ENCODE measurements at places on chromosomes 5 and 9.

DNA sequence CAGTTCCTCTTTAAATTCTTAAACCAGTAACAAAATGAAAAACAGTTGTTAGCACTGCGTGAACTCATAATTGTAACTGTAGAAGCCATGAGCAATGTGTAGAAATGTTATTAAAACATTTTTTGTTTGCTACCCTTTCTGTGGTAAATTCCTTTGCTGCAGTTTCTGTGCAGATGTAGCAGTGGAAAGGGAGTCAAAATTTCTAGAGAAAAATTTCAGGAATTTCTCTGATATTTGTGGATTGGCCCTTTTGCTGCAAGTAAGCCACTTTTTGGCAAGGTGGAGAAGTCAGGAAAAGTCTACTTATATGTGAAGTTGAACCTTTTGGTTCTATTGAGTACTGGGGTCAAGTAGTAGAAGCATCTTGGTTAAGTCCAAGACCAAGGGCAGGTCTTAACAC, 10.1 kb downstream of the FBXL7 start:
- DNase-seq: no peak

- DNase-seq: no peak
Observed at GRCh38 chr5:76085243-76085579, 2.0 kb downstream of the SV2C start.

DNA sequence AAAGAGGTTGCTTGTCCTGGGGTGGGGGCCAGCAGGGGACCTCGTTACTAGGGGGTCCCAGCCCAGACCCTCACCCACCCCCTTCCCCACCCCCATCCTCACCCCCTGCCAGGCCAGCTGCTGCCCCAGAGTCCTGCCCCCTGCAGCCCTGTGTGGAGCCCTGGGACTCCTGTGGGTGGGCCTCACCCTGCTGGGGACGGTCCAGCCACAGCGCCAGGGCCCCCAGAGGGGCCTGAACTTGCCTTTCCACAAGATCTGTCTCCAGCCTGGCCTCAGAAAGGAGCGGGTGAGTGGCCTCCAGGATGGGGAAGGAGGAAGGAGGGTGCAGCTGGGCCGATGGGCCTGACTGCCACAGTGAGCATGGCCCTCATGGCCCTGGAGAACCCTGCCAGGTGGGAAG, 7.5 kb upstream of the PTGDS start:
- no peak for DNase-seq

GRCh38 chr9:76704593-76705204, 59.5 kb upstream of the PCA3 start:
- DNase-seq: no peak

DNA sequence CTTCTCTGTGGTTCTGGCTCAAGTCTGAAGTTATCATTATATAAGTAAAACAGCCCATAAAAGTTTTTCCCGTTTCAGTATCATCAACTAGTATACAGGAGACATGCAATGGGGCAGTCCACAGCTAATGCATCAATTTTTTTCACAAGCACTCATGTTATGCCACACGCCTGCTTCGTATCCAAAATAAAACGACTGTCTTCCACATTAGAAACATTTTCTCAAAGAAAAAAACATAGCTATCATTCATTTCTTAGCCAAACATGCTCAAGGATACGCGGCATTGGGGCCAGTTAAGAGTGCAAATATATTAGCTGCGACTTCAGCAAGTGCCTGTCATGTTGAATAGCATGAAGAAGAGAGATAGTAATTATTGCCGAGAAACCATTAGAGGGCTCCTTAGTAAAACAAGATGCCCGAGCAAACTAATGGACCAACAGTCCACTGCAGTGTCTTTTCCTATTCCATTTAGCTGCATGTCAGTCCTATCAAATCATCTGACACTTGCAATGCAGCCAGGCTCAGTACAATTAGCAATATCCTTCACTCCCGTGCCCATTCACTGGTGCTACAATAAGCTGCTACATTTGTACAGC, 68.5 kb downstream of the BNC2 start:
- DNase-seq: no peak

DNA sequence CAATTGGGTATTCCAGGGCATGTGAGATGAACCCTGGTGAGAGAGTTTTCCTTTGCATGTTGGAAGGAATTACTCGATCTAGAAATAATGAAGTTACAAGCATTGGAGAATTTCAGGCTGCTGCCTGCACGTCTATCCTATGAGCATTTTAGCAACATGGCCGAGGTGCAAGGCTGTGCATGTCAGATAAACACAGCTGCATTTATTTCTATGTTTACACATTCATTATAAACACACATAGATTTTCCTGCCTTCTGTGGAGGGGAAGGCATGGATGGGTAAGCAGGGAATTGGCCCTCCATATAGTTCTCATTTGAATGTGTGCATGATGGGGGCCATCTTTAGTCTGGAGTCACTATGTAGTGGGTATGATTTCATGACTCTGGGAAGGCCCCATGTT, 42.3 kb downstream of the AOPEP start:
- DNase-seq: no peak

DNA sequence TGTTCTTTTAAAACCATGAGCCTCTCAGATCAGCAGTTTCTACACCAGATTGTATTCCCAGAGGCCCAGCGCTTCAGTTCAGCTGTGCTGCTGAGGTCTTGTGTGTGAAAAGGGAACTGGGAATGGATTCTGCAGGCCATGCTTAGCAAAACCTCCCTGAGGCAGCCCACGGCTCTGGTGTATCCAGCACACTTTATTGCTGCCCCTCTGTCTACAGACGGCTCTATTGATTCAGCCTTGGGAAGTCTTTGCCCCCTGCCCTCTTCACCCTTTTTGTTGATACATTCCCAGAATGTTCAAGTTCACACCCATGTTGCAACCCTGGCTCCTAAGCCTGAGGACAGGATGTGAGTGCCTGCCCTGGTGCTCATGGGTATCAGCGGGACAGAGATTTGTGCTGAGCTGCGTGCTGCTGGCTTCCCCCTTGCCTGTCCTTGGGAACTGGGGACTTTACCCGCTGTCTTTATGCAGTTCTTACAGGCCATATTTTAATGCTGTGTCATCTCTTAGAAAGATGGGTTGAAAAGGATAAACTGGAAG, 37.3 kb downstream of the ARHGAP26 start:
- DNase-seq: no peak

DNA sequence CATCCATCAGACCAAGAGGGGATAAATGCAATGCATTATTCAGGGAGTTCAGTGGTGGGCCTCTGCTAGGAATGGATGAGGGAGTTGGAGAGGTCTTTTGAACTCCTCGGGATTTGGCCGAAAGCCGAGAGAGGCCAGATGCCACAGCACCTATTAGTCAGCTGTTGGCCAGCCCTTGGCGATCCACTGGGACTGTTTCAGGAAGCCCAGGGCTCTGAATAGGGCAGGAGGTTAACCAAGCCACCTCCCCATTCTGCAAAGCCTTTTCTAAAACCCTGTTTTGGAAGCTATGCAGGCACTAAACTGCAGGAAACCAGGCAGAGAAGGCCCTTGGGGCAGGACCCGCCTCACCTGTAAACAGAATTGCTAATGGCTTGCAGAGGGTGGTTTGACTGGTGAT, 37.8 kb downstream of the ASTN2 start:
- DNase-seq: no peak

Measured in NCI-H1436 treated with DMSO at 0.1 percent for 48 hours (cell line).